ENCODE measurements at places on chromosomes 16 and 17.
A peak's percentile ranks its signal among the peaks of the same experiment; 100 is the strongest.

- DNase-seq, result no peak
Observed at GRCh38 chr17:81324851-81325713, 30.0 kb upstream of the SLC38A10 start.

DNA sequence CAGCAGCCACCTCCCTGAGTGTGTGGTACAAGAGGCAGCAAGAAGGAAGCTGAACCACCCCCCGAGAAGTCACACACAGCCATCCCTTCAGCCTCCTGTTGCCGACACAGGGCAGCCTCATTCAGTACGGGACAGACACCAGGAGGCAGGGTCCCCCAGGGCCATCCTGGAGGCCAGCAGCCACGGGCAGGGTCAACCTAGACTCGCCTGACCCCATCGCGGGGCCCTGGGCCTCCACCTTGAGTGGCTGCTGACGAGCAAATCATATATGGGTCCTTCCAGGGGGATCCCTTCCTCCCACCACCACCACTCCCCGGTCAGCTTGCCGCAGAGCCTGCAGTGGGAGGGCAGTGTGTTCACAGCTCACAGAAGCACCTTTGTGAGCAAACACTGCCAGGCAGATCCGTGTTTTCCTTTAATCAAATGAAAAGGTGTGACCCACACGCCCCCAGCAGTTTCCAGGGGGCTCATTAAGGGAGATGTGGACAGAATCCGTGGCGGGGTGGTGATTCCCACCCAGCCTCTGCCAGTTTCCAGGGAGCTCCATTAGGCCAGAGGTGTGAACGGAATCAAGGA is 5.6 kb upstream of the ACSF3 start:
- no peak for DNase-seq

DNA sequence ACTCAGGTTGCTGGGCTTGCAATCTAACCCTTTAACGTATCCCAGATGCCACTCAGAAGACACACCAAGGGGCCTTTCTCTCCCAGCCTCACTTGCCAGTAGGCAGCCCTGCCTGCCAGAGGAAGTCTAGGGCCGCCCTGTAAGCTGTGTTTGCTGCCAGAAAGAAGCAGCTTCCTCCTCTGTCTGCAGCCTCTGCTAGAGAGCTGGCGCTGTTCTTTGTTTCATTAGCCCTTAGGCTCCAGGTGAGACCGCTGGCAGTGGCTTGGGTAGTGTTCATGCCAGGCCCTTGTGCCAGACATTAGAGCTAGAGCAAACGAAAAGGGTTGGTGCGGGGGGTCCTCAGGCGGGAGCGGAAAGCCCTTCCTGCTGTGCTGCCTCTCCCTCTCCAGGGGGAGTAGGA is 8.9 kb downstream of the CTRL start:
- DNase-seq, result no peak

DNA sequence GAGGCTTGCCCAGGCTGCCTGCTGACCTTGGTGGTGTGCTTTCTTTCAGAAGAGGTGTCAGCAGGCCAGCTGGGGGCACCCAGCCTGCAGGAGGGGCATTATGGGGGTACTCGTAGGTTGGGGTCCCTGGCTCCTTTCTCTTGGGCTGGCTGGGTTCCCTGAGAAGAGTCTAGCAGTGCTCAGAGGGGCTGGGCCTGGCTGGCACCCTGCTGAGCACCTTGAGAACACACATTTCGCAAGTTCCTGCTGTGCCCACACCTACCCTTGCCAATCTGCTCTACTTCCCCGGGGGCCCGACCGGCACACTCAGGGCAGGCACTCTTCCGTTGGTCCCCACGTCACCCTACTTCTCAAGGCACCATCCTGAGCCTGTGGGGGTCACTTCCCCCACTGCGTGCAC is 5.1 kb downstream of the CEMP1 start:
- DNase-seq, result no peak

DNA sequence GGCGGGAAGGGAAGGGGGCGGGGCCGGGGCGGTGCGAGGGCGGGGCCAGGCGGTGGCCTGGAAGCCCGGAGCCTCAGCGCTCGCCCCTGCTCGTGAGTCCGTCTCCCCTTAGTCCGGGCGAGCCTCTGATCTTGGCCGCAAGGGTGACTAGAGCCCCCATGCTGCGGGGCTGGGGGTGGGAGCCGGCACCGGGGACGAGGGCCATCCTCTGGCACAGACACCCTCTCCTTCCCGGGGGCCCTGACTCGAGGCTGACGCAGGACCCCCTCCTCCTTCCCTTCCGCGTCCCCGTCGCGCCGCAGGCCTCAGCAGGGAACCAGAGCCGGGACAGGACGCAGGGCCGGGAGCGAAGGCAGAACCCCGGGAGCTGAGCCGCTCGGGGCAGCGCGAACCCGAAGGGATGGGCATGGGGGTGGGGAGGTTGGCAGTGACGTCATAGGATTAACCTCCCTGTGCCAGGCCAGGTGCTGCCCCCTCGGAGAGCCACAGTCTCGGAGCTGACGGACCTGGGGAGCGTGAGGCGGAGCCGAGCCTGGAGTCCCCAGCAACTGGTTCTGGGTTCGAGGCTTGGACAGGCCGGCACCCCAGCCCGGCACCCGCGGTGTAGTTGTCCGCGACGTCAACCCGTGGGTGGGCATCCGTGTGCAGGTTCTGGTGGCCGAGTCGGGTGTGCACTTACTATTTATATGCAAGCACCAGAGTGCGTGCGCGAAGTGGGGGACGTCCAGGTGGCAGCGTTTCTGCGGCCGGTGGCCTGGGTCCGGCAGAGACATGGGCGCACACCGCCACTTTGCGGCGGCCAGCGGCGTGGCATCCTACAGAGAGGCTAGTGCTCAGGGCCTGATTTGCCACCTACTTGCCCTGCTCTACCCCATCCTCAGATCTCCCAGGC is 503 bp upstream of the PLCD3 start:
- peak; percentile 59 for DNase-seq

Data from naive thymus-derived CD8-positive, alpha-beta T cell (primary cell).